RPMI7951 (cell line): ENCODE measurements at places on chromosomes 13 and 19. TPM values are rescaled to one million over a fixed set of nuclear protein-coding genes. Genes with fewer than 3 reads are reported as not detected.

The SIGLEC8 gene
- not detected in 2 replicates for total RNA-seq

The ADGRE3 gene
- total RNA-seq, result not detected in 2 replicates

The MIR17HG gene
- 2.3 and 3.9 TPM in 2 replicates for total RNA-seq

The ARGLU1 gene
- total RNA-seq, result 22.7 and 25.7 TPM in 2 replicates

The XPO4 gene
- total RNA-seq, result 15.4 and 16.0 TPM in 2 replicates

The CLN5 gene
- total RNA-seq, result 21.0 and 21.7 TPM in 2 replicates

The ZNF177 gene
- 2.5 and 3.1 TPM in 2 replicates for total RNA-seq

The ALG11 gene
- 7.2 and 9.4 TPM in 2 replicates for total RNA-seq

The ERICH6B gene
- total RNA-seq, result not detected in 2 replicates

The ZNF878 gene
- 0.96 and 0.98 TPM in 2 replicates for total RNA-seq

The ZNF730 gene
- 7.2 and 8.4 TPM in 2 replicates for total RNA-seq

The LRRC63 gene
- total RNA-seq, result 0.20 and 0.48 TPM in 2 replicates

The GDF15 gene
- total RNA-seq, result 1.4 and 1.6 TPM in 2 replicates

The DENND1C gene
- not detected in 2 replicates for total RNA-seq

The KLF16 gene
- 2.9 and 4.2 TPM in 2 replicates for total RNA-seq

The PSG11 gene
- total RNA-seq, result 0.29 TPM in 1 of 2 replicates, not detected in the other

The ZNF534 gene
- not detected in 2 replicates for total RNA-seq

The ZNF181 gene
- 10.8 and 16.8 TPM in 2 replicates for total RNA-seq

The TTYH1 gene
- total RNA-seq, result not detected in 2 replicates

The MEX3D gene
- total RNA-seq, result 8.4 and 18.9 TPM in 2 replicates

The SLC25A41 gene
- not detected in 2 replicates for total RNA-seq

The INSR gene
- 0.49 and 0.72 TPM in 2 replicates for total RNA-seq

The JAK3 gene
- 0.59 and 1.3 TPM in 2 replicates for total RNA-seq

The MISP gene
- total RNA-seq, result not detected in 2 replicates

The MIA gene
- 8.9 and 12.6 TPM in 2 replicates for total RNA-seq

The FFAR1 gene
- not detected in 2 replicates for total RNA-seq

The PCDH9 gene
- total RNA-seq, result 0.10 and 0.12 TPM in 2 replicates

The ATXN8OS gene
- total RNA-seq, result not detected in 2 replicates

The GRIK5 gene
- total RNA-seq, result not detected in 2 replicates
